Suprapubic skin (tissue), 4 donors: ENCODE measurements at places on chromosomes 6 and 20.

GRCh38 chr6:17169291-17169690 lies 67.4 kb downstream of the STMND1 start:
- no peaks in the 10 kb centered on the region for H3K4me1 ChIP-seq
- H3K27ac ChIP-seq = no peak overlapping the region
- H3K27me3 ChIP-seq = no peaks in the 10 kb centered on the region
- no peak for DNase-seq

GRCh38 chr6:89509777-89510281 lies 76.9 kb downstream of the ANKRD6 start:
- no peak overlapping the region for H3K27ac ChIP-seq
- H3K4me1 ChIP-seq = no peaks in the 10 kb centered on the region
- H3K36me3 ChIP-seq = no peaks in the 10 kb centered on the region
- H3K27me3 ChIP-seq = no peaks in the 10 kb centered on the region

DNA sequence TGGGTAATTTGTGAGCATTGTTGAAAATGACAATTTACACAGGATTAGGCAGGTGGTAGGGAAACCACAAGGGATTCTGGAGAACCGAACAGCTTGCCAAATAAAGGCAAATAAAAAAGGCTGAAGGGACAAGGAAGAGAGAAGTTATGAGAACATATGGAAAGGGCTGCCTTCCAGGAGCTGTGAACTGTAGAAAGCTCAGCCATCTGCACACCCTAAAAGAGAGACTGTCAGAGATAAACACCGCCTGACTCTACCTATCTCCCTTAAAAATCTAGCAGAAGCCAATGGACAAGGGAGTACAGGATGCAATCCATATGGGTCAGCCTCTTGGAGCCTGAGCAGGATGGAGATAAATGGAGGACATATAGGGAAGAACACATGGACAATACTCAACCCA lies 12.7 kb upstream of the SLC17A1 start:
- H3K36me3 ChIP-seq = no peaks in the 10 kb centered on the region
- no peak for DNase-seq
- H3K27ac ChIP-seq = no peak overlapping the region
- peaks cover 4% of the 10 kb centered on the region for H3K27me3 ChIP-seq

DNA sequence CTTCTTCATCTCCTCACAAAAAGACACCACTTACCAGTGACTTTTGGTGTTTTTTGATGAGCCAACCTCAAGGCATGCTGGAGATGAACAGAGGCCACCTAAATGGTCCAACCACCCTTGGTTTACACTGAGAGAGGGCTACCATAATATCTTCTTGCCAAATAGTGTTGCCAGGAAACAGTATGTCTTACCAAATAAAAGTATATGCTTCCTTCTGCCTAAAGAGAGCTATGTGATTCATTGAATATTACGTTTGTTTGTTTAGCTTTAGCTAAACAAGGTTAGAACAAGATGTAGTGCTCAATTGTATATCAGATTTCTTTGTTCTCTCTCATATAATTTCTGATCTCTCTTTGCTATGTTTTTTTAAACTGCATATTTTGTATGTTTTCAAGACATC lies 40.6 kb upstream of the BMP6 start:
- DNase-seq = no peak
- H3K4me3 ChIP-seq = no peak overlapping the region
- H3K4me1 ChIP-seq = no peaks in the 10 kb centered on the region
- H3K36me3 ChIP-seq = no peaks in the 10 kb centered on the region
- no peaks in the 10 kb centered on the region for H3K27me3 ChIP-seq
- H3K27ac ChIP-seq = no peak overlapping the region

GRCh38 chr6:154292855-154293519 lies 63.6 kb downstream of the IPCEF1 start:
- H3K4me3 ChIP-seq = no peak overlapping the region
- no peak overlapping the region for H3K27ac ChIP-seq
- no peaks in the 10 kb centered on the region for H3K27me3 ChIP-seq
- H3K36me3 ChIP-seq = no peaks in the 10 kb centered on the region

GRCh38 chr6:5184218-5184617 lies 76.5 kb downstream of the LYRM4 start:
- DNase-seq = no peak
- H3K4me1 ChIP-seq = peaks cover 2% of the 10 kb centered on the region
- H3K36me3 ChIP-seq = no peaks in the 10 kb centered on the region
- no peak overlapping the region for H3K27ac ChIP-seq
- no peaks in the 10 kb centered on the region for H3K27me3 ChIP-seq
- no peak overlapping the region for H3K4me3 ChIP-seq

- DNase-seq = peak; percentile 60
- H3K4me1 ChIP-seq = peaks cover 23% of the 10 kb centered on the region
- H3K27me3 ChIP-seq = no peaks in the 10 kb centered on the region
- H3K36me3 ChIP-seq = no peaks in the 10 kb centered on the region
- H3K27ac ChIP-seq = peak overlapping the region; percentile 71
Observed at GRCh38 chr20:53934421-53935343, 135.7 kb downstream of the BCAS1 start.

- no peak for DNase-seq
- no peaks in the 10 kb centered on the region for H3K27me3 ChIP-seq
- H3K36me3 ChIP-seq = no peaks in the 10 kb centered on the region
- H3K27ac ChIP-seq = no peak overlapping the region
- no peaks in the 10 kb centered on the region for H3K4me1 ChIP-seq
Observed at GRCh38 chr20:15854911-15855310, 718.3 kb downstream of the KIF16B start.

- H3K36me3 ChIP-seq = no peaks in the 10 kb centered on the region
- H3K27ac ChIP-seq = no peak overlapping the region
- peaks cover 49% of the 10 kb centered on the region for H3K4me1 ChIP-seq
- no peak for DNase-seq
- no peaks in the 10 kb centered on the region for H3K27me3 ChIP-seq
Observed at GRCh38 chr20:44648579-44648978, 2.9 kb downstream of the ADA start.

DNA sequence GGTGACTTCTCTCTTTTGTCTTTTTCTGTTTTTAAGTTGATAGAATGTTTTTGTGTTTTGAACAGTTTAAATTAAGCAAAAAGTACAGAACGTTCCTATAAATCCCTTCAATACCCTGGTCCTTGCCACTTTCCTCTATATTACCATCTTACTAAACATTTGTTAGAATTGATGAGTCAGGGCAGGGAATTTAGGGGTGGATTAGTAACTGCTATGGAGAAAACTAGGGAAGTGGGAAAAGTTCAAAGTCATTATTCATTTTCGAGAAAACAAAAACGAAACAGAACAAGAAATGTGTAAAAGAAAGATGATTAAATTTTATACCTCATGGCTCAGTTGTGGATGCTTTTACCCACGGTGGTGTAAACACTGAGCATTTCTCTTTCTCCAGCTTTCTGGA lies 240.4 kb upstream of the SULF2 start:
- H3K36me3 ChIP-seq = no peaks in the 10 kb centered on the region
- no peaks in the 10 kb centered on the region for H3K27me3 ChIP-seq
- no peak for DNase-seq

- H3K4me3 ChIP-seq = no peak overlapping the region
- no peaks in the 10 kb centered on the region for H3K27me3 ChIP-seq
- DNase-seq = no peak
- H3K4me1 ChIP-seq = no peaks in the 10 kb centered on the region
- H3K27ac ChIP-seq = no peak overlapping the region
Observed at GRCh38 chr6:24242924-24243323, 114.9 kb downstream of the DCDC2 start.

GRCh38 chr6:146957181-146958093 lies 246.8 kb upstream of the STXBP5 start:
- H3K27me3 ChIP-seq = no peaks in the 10 kb centered on the region
- DNase-seq = no peak
- no peak overlapping the region for H3K27ac ChIP-seq
- H3K36me3 ChIP-seq = no peaks in the 10 kb centered on the region
- H3K4me3 ChIP-seq = no peak overlapping the region

DNA sequence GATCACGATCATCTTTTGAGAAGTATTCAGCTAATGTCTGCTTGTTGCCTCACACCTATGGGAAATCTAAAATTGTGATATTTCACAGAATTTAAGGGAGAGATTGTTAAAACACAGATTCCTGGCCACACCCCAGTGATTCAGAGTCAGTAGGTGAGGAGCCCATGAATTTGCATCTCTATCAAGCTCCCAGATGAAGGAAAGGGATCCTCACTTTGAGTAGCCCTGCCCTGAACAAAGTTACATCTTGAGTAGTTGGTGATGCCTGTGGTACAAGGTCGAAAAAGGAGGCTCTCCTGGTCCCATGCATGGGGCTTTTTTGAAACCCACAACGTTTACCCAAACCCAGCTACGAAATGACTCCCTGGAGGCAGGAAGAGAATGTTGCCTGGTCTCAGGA lies 79.5 kb downstream of the PAK5 start:
- no peaks in the 10 kb centered on the region for H3K27me3 ChIP-seq
- H3K36me3 ChIP-seq = no peaks in the 10 kb centered on the region

DNA sequence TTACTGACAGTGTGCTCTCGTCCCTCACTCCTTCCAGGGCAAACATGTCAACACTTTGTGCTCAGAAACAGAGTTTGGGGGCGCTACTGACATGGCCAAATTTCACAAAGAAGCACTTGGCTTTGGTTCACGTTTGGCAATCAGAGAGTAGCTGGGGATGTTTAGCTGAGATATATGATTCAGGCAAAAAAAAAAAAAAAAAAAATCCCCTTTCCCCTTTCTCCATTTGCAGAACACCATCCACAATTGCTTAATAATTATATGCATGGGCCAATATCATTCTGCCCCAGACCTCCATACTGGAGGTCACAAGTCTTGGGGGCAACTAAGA lies 128.4 kb upstream of the ADGRF1 start:
- no peak overlapping the region for H3K4me3 ChIP-seq
- H3K27ac ChIP-seq = no peak overlapping the region
- DNase-seq = no peak
- peaks cover 23% of the 10 kb centered on the region for H3K4me1 ChIP-seq

DNA sequence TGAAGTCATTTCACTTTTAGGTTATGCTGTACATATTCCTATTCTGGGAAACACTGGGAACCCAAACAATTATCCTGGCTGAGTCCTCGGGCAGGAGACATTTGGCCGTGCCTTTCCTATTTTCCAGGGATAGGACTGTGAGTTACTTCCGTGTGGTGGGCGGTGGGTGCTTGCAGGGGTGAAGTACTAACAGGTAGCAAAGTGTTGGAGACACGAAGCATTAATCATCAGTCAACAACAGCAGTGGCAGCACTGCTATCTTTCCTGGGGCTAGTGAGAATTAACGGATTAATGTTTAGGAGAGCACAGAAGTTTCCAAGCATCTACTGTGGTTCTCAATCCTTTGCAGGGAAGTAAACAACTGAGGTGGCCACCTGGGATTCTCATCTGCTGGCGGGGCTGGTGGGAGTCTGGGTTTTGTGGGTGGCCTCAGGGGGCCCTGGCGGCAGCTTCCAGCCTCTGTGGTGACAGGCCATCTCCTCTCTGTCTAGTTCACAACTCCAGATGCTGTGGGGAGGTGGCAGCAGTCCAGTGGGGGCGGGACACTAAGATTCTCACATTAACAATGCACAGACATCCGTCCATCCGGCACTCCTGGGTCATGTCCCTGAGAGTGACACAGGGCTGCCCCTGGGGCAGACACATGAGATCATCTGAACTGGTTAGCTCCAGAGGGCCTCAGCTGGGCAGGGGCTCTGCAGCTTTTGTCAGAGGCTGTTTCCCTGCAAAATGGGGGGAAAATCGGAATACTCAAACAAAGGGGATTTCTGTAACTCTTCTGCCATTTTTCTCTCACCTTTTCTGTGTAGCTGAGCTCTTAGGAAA lies 90.9 kb downstream of the GJA10 start:
- no peaks in the 10 kb centered on the region for H3K36me3 ChIP-seq
- peaks cover 3% of the 10 kb centered on the region for H3K4me1 ChIP-seq
- H3K27ac ChIP-seq = no peak overlapping the region
- H3K27me3 ChIP-seq = no peaks in the 10 kb centered on the region
- H3K4me3 ChIP-seq = no peak overlapping the region

DNA sequence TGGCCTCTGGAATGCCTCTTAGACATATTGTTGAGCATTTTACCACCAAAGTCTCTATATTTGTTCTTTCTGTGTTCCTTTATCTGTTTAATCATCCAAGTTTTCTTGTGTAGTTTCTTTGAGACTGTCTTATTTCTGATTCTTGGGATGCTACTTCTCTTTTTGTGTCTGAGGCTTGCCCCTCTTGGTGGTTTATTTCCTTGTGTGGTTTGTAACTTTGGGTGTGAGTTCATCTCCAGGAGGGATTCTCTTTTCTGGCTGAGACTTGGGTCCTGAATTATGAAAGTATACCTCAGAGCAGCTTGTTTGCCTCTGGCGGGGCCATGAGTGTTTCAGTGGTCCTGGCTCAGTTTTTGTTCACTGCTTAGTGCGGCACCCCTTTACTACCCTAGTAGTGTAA lies 33.9 kb downstream of the PPARD start:
- H3K4me3 ChIP-seq = no peak overlapping the region
- H3K27ac ChIP-seq = no peak overlapping the region
- peaks cover 2% of the 10 kb centered on the region for H3K4me1 ChIP-seq

DNA sequence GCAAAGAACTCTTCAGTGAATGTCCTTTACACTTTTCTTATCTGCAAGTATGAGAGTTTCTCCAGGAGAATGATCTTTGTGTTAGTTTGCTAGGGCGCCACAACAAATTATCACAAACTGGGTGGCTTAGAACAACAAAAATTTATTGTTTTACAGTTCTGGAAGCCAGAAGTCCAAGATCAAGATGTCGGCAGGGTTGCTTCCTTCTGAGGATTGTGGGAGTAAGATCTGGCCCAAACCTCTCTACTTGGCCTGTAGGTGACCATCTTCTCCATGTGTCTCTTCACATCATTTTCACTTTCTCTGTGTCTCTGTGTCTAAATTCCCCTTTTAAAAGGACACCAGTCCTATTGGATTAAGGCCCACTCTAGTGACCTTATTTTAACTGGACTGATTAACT lies 103.0 kb downstream of the ADTRP start:
- no peaks in the 10 kb centered on the region for H3K36me3 ChIP-seq
- H3K4me1 ChIP-seq = no peaks in the 10 kb centered on the region

GRCh38 chr6:90238496-90239266 lies 58.0 kb downstream of the BACH2 start:
- no peak overlapping the region for H3K4me3 ChIP-seq
- H3K27me3 ChIP-seq = no peaks in the 10 kb centered on the region
- no peak for DNase-seq

- H3K27me3 ChIP-seq = no peaks in the 10 kb centered on the region
Observed at GRCh38 chr6:157669747-157670216, 153.3 kb upstream of the SNX9 start.

DNA sequence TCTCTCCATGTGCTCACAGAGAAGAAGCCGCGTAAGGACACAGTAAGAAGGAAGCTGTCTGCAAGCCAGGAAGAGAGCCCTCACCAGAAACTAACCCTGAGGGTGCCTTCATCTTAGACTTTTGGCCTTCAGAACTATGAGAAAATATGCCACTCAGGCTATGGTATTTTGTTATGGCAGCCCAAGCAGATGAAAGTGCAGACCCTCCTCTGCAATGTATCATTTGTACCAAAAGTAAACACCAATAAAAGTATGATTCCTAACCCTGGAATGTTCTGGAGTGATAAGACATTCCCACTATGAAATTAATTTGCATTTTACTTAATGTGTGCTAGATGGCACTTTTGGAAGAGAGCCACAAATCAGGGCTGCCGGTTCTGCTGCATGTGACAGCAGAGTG lies 594.3 kb downstream of the UTRN start:
- no peak for DNase-seq
- no peaks in the 10 kb centered on the region for H3K4me1 ChIP-seq
- H3K4me3 ChIP-seq = no peak overlapping the region
